Substantia nigra (tissue), 51 donors: ENCODE measurements at places on chromosomes 5 and 9.

GRCh38 chr9:113708821-113709713 lies 167.0 kb upstream of the ZNF618 start:
- no peak for DNase-seq

GRCh38 chr5:109996246-109996645 lies 306.5 kb downstream of the MAN2A1 start:
- DNase-seq = no peak

DNA sequence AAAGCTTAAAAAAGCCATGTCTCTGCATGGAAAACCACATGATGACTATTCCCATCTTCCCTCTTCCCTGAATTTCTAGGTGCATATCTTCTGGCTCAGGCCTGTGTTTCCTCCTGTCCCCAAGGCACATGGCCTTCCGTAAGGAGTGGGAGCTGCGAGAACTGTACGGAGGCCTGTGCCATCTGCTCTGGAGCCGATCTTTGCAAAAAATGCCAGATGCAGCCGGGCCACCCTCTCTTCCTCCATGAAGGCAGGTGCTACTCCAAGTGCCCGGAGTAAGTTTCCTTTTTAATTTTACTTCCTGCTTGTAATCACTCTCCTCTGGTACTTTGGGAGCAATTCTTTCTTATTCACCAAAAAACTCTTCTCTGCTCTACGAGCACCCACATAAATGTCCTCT lies 83.6 kb downstream of the RFK start:
- DNase-seq = no peak

DNA sequence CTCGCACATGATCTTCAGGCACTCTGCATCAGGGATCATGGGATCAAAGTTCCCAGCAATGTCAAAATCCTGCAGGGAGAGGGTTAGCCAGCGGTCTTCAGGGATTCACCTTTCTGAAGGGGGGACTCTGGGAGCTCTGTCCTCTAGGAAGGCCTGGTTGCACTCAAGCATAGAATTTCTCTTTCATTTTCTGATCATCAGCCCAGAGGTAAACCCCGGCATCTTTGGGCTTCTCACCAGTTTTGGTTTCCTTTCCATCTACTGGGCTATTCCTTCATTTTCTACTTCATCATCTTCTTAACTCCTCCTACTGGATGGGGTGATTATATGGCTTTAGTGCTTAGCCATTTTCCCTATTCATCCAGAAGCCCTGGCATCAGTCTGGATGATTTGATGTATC lies 4.6 kb upstream of the DND1 start:
- DNase-seq = no peak

- DNase-seq = no peak
Measured at GRCh38 chr9:136853596-136854112, 1.5 kb downstream of the MAMDC4 start.

- DNase-seq = no peak
Measured at GRCh38 chr5:137627706-137628105, 108.2 kb downstream of the KLHL3 start.

DNA sequence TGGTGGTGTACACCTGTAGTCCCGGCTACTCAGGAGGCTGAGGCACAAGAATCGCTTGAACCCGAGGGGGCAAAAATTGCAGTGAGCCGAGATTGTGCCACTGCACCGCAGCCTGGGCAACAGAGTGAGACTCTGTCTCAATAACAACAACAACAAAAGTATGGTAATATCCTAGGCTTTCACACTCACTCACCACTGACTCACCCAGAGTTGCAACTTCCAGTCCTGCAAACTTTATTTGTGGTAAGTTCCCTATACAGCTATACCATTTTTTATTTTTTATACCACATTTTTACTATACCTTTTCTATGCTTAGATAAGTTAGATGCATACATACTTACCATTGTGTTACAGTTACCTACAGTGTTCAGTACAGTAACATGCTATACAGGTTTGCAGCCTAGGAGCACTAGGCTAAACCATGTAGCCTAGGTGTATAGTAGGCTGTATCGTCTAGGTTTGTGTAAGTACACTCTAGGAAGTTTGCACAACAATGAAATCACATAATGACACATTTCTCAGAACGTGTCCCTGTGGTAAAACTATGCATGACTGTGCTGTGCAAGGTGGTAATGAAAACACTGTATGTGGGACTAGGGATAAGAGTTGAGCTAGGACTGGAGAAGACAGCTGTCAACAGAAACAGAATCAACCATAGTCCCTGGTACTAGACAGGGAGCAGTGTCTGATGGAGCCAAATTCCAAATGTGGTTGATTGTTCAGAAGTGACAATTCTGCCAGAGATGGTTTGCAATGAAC lies 109.5 kb upstream of the RAD23B start:
- DNase-seq = no peak

DNA sequence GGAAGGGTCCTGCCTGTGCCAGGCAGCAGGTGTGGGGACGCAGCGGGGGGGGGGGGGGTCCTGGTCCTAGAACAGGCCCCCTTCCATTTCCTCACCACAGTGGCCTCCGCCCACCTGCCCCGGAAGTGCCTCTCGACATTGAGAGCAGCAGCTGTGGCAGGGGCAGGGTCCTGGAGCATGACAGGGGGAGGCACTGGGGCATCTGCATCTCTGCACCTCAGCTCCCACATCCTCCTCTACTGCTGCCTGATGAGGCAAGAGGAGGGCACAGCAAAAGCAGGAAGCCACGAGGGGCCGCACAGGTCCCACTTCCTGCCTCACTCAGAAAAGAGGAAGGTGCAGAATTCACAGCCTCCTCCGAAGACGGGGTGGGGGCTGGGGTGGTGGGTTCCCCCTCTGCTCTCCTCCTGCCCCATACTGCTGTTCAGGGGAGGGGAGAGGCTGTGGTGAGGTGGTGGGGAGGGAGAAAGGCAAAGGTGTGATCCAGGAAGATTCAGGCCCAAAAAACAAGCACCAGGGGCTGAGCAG lies 14.8 kb downstream of the AKNA start:
- DNase-seq = peak; percentile 28

DNA sequence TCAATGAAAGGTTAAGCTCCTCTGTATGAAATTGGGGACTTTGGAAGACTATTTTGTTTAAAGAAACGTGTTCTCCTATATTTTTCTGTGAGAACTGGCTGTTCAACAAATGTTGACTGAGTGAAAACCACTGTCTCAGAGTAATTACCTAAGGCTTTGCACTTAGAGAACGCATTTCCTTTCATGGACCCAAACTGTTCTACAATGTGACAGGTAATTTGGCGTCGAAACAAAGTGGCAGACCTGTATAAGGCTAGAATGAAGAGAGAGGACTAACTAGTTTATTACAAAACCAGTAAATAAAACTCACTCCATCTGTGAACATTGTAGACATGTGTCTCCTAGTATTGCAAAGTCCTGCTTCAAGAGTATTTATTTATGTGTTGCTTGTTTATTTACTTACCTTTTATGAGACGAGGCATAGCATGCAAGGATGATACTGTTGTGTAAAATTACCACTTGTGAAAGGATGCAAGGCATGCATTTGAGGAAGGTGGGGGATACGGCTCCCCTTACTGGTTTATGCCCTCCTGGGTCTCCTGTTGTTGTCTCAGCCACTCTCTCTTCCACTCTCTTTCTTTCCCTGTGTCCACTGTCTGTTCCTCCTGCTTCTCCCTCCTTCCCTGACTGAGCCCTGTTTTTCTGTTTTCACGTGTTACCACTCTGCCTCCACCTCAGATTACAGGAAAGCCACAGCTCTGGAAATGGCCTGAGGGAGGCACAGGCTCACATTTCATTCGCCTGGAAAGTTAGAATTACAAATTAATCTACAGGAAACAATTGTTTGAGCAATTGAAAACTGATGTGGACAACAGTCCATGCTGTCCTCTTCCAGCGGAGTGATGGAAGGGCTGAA lies 444.0 kb upstream of the ZNF608 start:
- no peak for DNase-seq

- DNase-seq = no peak
Measured at GRCh38 chr5:30539004-30539634, 654.4 kb upstream of the CDH6 start.

- no peak for DNase-seq
Measured at GRCh38 chr5:146199176-146199815, 4.1 kb upstream of the RBM27 start.

- no peak for DNase-seq
Measured at GRCh38 chr5:36694351-36694750, 87.9 kb downstream of the SLC1A3 start.

DNA sequence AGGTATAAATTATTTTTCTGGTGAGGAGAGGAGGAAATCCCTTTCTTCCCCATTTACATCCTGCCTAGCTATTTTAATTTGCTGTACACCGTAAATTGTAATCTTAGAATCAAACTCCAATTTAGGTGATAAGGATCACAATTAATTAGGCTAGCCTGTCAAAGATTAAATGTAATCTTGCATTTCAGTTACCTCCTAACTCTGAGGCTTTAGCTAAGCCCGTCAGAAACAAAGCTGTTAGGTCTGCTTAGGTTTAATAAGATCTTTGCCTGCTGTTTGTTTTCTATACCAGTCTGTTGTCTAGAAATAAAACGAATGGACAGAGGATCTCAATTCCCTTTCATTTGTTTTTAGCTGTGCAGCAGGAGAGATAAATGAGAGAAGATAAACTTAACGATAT lies 51.5 kb downstream of the PIK3R1 start:
- DNase-seq = no peak

- no peak for DNase-seq
Measured at GRCh38 chr5:81631124-81631523, 119.8 kb downstream of the SSBP2 start.

- DNase-seq = no peak
Measured at GRCh38 chr5:160423099-160423498, 1.4 kb downstream of the PTTG1 start.

- DNase-seq = no peak
Measured at GRCh38 chr5:97576956-97577355, 393.9 kb upstream of the RIOK2 start.

DNA sequence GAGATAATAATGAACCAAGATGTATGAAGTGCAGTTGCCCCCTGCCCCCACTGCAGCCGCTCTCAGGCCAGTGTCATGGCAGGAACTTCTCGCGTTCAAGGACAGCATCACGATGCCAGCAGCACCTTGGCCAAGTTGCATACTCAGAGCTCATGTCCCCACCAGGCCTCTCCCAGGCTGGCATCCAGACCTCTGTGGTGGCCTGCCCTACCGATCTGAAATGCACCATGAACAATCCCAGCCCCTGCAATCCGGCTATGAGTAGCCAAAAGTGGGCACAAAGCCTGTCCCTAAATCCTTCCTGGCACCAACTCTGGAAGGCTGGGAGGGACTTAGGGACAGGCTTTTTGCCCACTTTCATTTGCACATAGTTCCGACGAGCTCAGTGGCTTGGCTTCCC lies 140.9 kb downstream of the PAX5 start:
- no peak for DNase-seq

DNA sequence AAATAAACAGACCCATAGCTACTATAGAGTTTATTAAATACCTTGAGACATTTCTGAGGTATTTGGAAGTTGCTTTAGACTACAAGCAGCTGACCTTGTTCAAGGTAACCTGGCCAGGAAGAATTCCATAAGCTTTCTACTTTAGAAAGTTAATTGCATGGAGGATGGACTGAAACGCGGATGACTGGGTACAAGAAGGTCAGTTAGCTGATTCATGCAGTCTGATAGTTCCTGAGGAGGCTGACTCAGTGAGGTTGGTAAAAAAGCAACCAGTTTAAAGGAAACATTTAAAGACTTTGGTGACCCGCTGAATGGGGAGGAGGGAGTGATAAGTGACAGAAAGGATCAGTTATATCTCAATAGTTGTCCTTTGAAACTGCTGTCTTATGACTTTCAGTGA lies 670.1 kb upstream of the CDH9 start:
- no peak for DNase-seq

DNA sequence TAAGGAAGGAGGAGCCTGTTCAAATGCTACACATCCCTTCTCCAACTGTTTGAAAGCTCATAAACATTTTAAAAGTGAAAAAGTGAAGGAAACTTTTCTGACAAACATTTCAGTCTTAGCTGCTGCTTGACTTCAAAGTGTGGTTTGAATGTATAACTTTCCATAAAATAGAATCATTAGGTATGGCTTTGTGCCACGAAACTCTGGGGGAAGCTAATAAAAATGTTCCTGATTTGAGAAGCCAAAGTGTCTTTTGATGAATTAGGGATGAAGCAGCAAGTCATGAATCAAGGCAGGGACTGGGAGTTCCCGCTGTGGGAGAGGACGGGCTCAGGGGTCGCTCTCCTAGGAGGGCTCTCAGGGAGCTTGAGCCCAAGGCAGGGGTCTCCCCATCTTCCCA lies 15.3 kb downstream of the MVB12B start:
- no peak for DNase-seq

GRCh38 chr5:147472664-147473475 lies 37.0 kb downstream of the DPYSL3 start:
- no peak for DNase-seq

- DNase-seq = no peak
Measured at GRCh38 chr5:145743396-145744061, 91.6 kb downstream of the PRELID2 start.

DNA sequence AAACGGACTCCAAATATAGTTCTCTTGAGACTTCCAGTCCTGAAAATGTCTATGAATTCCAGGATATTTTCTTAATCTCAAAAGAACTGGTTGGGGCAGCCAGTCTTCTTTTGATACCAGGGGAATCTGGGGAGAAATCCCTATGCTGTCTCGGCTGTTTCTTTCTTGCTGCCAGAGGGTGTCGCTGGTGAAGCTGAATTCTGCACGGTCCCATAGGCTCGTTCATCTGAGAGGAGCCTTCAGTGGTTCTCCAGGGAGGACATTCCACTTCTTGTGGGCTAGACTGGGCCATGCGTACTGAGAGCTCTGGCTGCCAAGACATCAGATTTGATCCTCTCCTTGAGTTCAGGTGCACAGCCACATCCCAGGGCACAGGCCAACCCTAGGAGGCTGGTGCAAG lies 155.0 kb upstream of the CLINT1 start:
- DNase-seq = no peak

- DNase-seq = peak; percentile 78
Measured at GRCh38 chr5:62306323-62306895, 403 bp downstream of the KIF2A start.

GRCh38 chr5:132761321-132762240 lies 14.4 kb downstream of the CCNI2 start:
- DNase-seq = no peak

DNA sequence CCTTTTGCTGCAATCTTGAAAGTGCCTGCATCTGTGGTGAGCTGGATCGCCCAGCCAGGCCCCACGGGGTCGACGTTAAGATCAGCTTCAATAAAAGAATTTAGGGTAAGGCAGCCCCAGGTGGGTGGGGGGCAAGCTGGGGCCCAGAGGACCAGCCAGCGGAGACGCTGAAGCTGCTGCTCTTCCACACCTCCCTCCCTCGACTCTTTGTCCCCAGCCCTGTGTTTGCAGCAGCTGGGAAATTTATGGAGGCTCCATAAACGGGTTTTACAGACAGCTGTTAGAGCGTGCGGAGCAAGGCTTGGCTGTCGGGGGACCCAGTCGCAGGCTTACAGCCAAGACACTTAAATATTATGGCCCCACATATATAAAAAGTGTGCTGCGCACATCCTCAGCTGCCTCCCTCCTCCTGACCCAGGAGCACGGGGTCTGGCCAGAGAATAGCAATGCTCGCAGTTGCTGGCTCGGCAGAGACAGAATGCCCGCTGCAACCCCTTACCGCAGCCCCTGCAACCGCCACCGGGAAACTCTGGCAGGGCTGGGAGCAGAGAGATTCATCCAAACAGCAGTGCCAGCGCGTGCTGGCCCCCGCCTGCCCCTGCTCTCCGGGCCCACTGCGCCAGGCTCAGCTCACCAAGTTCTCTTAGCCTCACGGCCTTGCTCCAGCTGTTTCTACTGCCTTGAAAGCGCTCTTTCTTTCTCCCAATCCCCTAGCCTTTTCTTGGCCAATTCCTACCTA lies 28.4 kb upstream of the MVB12B start:
- DNase-seq = peak; percentile 57
